ENCODE measurements at places on chromosomes 11 and 22.

DNA sequence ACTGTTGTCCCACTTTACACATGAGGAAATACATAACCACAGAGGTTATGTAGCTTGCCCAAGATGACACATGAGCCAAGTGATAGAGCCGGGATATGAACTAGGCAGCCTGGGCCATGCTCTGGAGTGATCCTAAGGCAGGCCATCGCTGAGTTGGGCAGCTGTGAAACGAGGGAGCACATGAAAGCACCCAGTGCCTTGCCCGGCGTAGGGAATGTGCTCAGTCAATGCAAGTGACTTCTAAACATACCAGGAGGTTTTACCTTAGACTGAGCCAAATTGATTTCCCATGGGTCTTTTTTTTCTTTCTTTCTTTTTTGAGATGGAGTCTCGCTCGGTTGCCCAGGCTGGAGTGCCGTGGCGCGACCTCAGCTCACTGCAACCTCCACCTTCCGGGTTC lies 10.5 kb downstream of the GRIK4 start:
- DNase-seq = no peak

- DNase-seq = no peak
Observed at GRCh38 chr22:28247136-28247535, 328.1 kb upstream of the PITPNB start.

- DNase-seq = no peak
Observed at GRCh38 chr11:132973686-132974085, 558.6 kb downstream of the OPCML start.

DNA sequence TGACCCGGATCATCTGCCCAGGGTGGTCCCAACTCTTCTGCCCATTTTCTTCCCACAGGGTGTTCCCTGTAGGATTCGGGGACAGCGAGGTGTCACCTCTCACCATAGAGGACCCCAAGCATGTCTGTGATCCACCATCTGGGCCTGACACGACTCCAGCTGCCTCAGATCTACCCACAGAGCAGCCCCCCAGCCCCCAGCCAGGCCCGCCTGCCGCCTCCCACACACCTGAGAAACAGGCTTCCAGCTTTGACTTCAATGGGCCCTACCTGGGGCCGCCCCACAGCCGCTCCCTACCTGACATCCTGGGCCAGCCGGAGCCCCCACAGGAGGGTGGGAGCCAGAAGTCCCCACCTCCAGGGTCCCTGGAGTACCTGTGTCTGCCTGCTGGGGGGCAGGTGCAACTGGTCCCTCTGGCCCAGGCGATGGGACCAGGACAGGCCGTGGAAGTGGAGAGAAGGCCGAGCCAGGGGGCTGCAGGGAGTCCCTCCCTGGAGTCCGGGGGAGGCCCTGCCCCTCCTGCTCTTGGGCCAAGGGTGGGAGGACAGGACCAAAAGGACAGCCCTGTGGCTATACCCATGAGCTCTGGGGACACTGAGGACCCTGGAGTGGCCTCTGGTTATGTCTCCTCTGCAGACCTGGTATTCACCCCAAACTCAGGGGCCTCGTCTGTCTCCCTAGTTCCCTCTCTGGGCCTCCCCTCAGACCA lies 24.0 kb downstream of the CSF2RB start:
- no peak for DNase-seq

- peak; percentile 14 for DNase-seq
Observed at GRCh38 chr11:44823006-44823405, 96.2 kb downstream of the TSPAN18 start.

DNA sequence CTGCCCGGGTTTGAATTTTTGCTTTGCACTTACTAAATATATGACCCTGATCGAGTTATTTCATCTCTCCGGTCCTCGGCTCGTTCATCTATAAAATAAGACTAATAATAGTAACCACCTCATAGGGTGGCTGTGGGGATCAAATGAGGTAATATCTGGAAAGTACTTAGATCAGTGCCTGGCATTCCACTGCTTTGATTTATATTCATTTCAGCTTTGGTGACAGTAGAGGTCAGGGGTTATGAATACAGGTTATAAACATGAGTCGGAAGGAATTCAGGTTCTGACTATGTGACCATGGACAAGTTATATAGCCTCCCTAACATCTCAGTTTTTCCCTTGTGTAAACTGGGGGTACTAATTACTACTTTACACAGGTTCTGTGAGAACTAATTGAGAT lies 2.9 kb upstream of the TEAD1 start:
- DNase-seq = no peak

GRCh38 chr11:117547195-117547850 lies 219.7 kb downstream of the CEP164 start:
- no peak for DNase-seq

DNA sequence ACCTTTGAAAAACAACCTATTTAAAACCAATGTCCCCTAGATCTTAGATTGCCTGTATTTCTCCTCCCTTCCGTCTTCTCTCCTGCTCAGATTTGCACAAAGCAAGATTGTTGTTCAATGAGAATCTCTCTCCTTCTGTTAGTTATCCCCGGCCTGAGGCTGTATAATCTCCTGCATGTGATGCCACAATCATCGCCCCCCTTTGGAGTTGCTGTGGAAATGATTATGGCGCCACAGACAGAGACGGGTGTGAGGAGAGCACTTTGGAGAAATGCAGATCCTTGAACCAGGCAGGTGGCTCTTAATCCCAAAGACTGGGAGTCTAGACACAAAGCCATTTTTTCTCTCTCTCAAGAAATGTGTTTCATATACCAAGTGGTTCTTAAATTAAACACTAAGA lies 941.3 kb downstream of the OPCML start:
- no peak for DNase-seq

- DNase-seq = no peak
Observed at GRCh38 chr11:14190992-14191778, 167.8 kb downstream of the RRAS2 start.

DNA sequence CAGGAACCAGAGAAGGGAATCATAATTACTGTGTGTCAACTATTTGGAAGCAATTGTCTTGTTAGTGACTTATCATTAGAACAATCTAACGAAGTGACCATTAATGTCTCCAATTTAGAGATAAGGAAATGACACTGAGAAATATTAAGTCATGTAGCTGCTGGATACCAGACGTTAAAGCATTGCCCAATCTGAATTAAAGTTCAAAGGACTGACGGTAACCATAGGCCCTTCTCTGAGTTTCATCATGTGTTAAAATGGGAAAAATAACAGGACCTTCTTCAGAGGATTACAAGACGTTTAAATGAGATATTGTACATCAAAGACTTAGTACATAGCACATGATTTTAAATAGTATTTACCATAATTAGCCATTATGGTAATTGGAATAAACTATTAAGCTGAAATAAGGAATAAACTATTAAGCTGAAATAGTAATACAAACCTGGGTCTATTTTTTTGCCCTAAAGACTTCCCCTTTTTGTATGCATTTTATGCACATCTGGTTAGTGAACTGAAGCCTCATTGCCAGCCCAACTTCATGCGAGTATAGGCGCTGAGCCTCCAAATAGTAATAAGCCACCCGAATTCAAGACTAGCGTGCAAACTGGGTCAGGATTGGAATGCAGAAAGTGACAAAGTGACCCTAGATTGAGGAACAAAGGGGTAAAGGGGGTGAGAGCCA lies 41.0 kb downstream of the GLYATL1 start:
- no peak for DNase-seq

DNA sequence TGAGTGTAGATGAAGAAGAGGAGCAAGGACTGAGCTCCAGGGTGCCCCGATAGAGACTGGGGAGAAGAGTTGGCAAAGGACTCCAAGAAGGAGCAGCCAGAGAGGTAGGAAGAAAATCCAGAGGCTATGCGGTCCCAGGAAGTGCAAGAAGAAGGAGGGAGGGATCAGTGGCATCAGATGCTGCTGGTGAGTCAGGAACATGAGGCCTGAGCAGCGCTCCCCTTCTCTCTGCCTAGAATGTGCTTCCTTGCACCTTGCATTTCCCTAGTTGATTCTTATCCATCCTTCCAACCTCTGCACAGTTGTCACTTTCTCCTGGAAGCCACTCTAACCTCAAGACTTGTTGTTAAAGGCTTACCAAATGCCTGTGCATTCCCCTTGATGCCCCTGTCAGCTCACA lies 21.3 kb downstream of the KCNC1 start:
- no peak for DNase-seq

DNA sequence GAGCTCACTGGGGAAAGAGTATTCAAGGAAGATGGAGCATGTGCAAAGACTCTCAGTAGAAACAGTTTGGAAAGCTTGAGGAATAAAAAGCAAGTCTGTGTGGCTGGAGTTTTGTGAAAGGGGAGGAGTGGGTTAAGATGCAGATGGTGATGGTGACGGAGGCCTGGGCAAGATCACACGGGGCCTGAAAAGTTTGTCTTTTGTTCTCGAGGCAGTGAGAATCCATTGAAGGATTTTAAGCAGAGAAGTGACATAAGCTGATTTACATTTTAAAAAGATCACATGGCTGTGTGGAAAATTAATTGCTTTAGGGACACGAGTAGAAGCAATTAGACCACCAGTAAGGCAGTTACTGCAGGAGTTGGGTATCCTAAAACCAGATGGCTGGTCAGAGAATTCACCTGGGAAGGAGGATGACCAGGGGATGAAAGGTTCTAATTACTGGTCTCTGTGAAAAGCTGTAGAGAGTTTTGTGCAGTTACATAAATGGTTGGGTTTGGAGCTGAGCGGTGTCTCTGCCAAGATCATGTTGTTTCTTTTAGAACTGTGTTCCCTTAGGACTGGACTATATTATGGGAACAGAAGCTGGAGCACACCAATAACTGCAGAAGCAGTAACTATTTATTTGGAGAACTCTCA lies 7.1 kb downstream of the RRP8 start:
- no peak for DNase-seq

- no peak for DNase-seq
Observed at GRCh38 chr22:43337385-43337784, 5.8 kb downstream of the SCUBE1 start.

GRCh38 chr11:73582653-73583052 lies 15.3 kb downstream of the FAM168A start:
- no peak for DNase-seq

- DNase-seq = no peak
Observed at GRCh38 chr11:33273656-33274055, 16.5 kb downstream of the HIPK3 start.

DNA sequence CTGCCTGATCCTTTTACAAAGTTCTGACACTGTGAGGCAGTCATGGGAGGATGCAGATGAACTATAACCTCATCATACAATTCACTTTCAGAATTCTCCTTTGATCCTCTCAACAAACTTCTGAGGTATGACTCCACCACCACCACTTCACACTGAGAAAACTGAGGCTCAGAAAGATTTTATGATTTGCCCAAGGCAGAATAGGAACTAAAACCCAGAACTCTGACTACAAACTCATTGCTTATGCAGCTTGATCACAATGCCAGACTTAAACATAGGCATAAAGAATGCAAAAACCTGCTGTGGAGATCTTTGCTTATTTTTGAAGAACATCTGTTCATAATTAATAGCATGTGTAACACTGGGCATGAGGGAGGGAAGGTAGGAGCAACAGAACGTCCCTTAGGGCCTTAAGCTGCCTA lies 20.4 kb downstream of the FAM168A start:
- no peak for DNase-seq

- peak; percentile 59 for DNase-seq
Observed at GRCh38 chr11:44036811-44037657, 10.7 kb upstream of the ACCSL start.

- peak; percentile 16 for DNase-seq
Observed at GRCh38 chr11:130243816-130244215, 70.9 kb downstream of the ZBTB44 start.

- peak; percentile 27 for DNase-seq
Observed at GRCh38 chr11:126175393-126175792, 36.1 kb downstream of the RPUSD4 start.

- no peak for DNase-seq
Observed at GRCh38 chr11:2523821-2524391, 79.1 kb downstream of the KCNQ1 start.

GRCh38 chr11:118975771-118976709 lies 4.5 kb downstream of the FOXR1 start:
- no peak for DNase-seq

GRCh38 chr11:131311776-131312514 lies 58.5 kb upstream of the NTM start:
- DNase-seq = no peak

GRCh38 chr11:132402071-132402684 lies 1031.8 kb downstream of the NTM start:
- DNase-seq = no peak

DNA sequence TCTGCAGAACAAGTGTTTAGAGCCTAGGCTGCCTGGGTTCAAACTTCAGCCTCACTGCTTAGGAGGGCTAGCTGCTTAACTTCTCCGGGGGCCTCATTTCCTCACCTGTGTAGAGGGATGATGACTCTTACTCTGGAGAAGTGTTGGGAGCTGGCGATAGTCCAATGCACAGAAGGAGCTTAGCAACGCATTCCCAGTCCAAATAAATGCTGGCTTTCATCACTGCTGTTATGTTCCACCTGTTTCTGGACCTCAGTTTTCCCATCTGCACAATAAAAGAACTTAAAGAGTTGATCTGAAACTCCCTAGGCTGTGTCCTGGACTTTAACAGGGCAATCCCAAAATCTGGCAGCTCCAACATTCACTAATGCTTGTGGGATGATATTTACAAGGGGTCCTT lies 337.8 kb downstream of the MIAT start:
- DNase-seq = no peak

DNA sequence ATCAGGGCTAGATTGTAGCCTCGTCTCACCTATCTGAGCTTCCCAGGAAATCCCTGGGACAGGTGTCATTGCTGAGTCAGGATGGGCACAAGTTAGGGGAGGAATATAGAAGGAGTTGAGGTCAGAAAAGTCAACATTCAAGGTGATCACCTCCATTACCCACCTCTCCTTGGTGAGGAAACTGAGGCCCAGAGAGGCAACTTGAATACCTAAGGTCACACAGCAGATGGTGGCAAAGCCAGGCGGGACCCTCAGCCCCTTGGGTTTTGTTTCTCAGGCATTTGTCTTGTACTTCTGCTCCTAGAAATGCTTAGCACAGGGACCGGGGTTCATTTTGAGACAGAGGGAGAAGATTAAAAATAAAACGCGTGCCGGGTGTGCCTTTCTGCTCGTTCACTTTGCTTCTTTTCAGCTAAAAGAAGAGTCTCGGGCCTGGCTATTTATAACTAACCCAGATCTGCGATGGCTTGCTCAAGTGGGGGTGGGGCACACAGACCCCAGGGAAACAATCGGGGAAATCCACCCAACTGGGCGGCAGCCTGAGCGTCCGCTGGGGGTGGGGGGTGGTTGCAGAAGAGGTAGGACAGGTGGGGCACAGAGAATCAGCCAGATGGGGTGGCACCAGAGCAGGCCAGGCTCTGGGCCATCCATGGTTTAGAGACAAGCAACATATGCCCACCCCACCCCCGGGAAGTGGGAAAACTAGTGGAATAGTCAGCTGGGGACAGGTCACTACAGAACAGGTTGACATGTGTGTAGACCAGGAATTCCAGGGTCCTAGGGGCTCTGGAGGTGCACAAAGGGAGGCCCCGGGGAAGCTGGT lies 3.9 kb upstream of the GNAZ start:
- DNase-seq = no peak

GRCh38 chr11:66115638-66116301 lies 45.7 kb downstream of the PACS1 start:
- DNase-seq = no peak

GRCh38 chr22:48240148-48240934 lies 1477.9 kb downstream of the TBC1D22A start:
- DNase-seq = no peak

GRCh38 chr11:2940147-2940920 lies 11.1 kb upstream of the PHLDA2 start:
- DNase-seq = no peak

All from suppressor macrophage treated with lipopolysaccharide for 1 hour (primary cell).